ENCODE measurements at places on chromosomes 1 and 21. TPM values are rescaled to one million over a fixed set of nuclear protein-coding genes. Genes with fewer than 3 reads are reported as not detected.
A peak's percentile ranks its signal among the peaks of the same experiment; 100 is the strongest.

DNA sequence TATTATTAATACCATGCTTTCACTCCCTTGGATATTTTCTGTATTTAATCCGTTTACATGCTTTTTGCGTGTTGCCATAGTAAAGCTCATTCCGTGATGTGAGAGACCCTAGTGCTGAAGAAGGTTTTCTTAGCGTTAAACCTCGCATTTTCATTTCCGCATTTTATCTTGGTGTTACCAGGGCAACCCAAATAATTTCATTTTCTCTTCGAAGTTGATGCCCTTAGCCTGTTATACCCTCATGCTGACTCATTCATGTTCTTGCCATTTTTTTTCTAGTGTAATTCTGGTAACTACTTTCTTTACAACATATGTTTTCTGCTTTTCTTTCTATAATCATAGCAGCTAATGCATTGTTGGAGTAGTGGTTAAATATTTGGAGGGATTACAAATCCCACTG, 37.2 kb downstream of the LRRC8C start:
- no peak for DNase-seq
- peak overlapping the region; percentile 83 for H3K27ac ChIP-seq
- no peaks in the 10 kb centered on the region for H3K27me3 ChIP-seq
- H3K36me3 ChIP-seq: peaks cover 70% of the 10 kb centered on the region
- peak overlapping the region; percentile 44 for H3K4me3 ChIP-seq

DNA sequence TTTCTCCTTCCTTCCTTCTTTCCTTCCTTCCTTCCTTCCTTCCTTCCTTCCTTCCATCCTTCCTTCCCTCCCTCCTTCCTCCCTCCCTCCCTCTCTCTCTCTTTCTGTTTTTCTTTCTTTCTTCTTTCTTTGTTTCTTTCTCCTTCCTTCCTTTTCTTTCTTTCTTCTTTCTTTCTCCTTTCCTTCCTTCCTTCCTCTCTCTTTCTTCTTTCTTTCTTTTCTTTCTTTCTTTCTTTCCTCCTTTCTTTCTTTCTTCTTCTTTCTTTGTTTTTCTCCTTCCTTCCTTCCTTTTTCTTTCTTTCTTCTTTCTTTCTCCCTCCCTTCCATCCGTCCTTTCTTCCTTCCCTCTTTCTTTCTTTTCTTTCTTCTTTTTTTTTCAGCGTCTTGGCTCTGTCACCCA, 18.1 kb upstream of the IL19 start:
- H3K4me3 ChIP-seq: no peak overlapping the region
- no peak for DNase-seq
- H3K36me3 ChIP-seq: peaks cover 22% of the 10 kb centered on the region
- peaks cover 36% of the 10 kb centered on the region for H3K4me1 ChIP-seq
- H3K27ac ChIP-seq: no peak overlapping the region
- H3K27me3 ChIP-seq: peaks cover 19% of the 10 kb centered on the region

DNA sequence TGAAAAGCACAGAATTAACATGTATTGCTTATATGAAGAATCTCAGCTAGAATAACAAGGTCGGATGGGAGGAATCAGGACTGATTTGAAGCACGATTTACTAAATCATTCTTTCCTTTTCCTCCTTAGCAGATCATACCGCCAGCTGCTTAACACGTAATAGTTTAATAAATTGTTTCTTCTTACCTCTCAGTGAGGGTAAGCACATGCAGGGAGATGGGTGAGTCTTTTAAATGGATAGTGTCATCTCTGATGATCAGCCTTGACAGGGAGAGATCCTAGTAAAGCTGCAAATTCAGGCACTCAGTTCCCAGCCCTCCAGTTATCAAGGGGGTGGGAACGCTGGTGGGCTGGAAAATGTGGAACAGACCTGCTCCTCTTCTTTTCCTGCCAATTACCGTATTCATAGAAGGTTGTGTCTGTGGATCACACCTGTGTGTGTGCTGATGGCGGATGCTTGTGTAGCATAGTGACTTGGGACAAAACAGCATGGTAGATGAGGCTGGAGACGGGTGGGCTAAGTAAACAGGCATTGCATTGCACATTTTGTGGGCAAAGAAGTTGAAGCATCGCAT, 30.7 kb downstream of the NTPCR start:
- peaks cover 28% of the 10 kb centered on the region for H3K36me3 ChIP-seq
- no peak overlapping the region for H3K27ac ChIP-seq
- no peaks in the 10 kb centered on the region for H3K27me3 ChIP-seq
- H3K4me3 ChIP-seq: no peak overlapping the region

Gene HPCAL4
- total RNA-seq: 0.39 TPM

Gene OR10Z1
- not detected for total RNA-seq

DNA sequence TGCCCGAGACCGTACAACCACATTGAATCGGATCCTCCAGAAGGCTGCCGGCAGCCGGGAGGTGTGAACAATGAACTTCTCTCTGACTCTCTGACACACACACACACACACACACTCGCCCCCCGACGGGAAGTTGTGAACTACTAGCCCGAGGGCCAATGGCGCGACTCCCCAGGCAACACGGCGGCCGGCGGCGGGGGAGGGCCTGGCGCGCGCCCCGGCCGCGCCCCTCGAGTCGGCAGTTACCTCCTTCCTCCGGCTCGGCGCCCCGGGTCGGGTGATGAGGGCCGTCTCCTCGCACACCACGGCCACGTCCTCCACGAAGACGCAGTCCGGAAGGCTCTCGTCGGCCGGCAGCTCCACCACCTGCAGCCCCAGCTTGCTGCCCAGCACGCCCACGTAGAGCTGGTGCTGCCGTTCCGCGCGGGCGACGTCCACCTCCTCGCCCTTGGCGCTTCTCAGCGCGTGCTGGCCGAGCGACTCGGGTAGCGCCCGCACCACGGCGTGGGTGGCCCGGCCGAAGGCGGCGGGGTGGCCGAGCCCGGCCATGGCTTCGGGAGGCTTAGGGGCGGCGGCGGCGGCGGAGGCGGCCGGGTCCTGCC, 361 bp downstream of the DDAH1 start:
- peak overlapping the region; percentile 19 for H3K4me3 ChIP-seq
- peak; percentile 10 for DNase-seq
- no peaks in the 10 kb centered on the region for H3K36me3 ChIP-seq
- peaks cover 4% of the 10 kb centered on the region for H3K4me1 ChIP-seq

GRCh38 chr1:91727763-91728162, 158.2 kb downstream of the TGFBR3 start:
- H3K4me1 ChIP-seq: peaks cover 41% of the 10 kb centered on the region
- H3K4me3 ChIP-seq: no peak overlapping the region
- H3K36me3 ChIP-seq: peaks cover 72% of the 10 kb centered on the region
- no peak for DNase-seq
- H3K27ac ChIP-seq: no peak overlapping the region

DNA sequence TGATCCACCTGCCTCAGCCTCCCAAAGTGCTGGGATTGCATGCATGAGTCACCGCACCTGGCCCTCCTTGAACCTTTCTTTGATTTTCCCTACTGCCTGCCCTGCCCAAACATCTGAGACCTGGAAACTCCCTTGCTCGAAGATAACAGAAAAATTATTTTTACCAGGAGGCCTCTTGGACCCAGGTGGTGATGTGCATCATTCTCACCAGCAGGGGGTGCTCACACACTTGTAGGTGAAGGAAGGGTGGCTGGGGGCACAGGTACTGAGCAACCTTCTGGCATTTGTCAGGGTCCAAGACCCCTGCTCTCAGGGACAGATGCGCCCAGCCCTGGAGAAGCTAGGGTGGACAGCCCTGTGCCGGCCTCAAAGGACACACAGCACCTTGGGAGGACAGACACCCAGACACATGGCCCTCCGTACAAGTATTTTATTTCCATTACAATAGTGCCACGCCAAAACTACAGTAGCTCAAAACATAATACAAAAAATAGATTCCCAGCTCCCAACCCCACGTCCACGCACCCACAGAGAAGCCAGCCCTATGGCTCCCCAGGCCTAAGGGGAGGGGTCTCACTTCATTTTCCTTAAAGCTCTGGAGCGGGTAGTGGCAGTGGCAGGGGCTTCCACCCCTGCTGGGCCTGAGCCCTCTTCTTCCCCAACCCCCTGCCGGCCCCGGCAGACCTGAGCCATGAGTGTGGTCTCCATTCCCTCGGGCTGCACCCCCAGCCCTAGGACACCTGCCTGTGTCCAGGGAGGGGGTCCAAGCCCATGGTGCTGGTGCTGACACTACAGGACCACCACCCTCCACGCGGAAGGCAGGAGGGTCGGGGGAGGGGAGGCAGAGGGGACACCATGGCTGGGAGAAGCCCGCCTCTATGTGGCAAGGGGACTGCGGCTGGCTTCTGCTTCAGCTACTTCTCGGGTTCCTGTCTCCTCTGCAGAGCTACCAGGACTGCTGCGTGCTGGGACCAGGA, 40.4 kb upstream of the EIF4G3 start:
- no peak overlapping the region for H3K27ac ChIP-seq
- no peak overlapping the region for H3K4me3 ChIP-seq
- peaks cover 17% of the 10 kb centered on the region for H3K36me3 ChIP-seq
- no peaks in the 10 kb centered on the region for H3K4me1 ChIP-seq
- DNase-seq: peak; percentile 48

Gene MASP2
- total RNA-seq: not detected

GRCh38 chr1:80566867-80567266, 1233.9 kb upstream of the ADGRL2 start:
- no peak overlapping the region for H3K4me3 ChIP-seq
- no peaks in the 10 kb centered on the region for H3K36me3 ChIP-seq
- no peaks in the 10 kb centered on the region for H3K4me1 ChIP-seq
- no peak overlapping the region for H3K27ac ChIP-seq
- H3K27me3 ChIP-seq: no peaks in the 10 kb centered on the region

Gene FCRL2
- not detected for total RNA-seq

- no peak overlapping the region for H3K27ac ChIP-seq
- H3K36me3 ChIP-seq: no peaks in the 10 kb centered on the region
- DNase-seq: no peak
- H3K4me3 ChIP-seq: no peak overlapping the region
- H3K27me3 ChIP-seq: no peaks in the 10 kb centered on the region
Measured at GRCh38 chr1:231836227-231836893, 209.8 kb downstream of the DISC1 start.

GRCh38 chr21:40684726-40685125, 162.2 kb downstream of the DSCAM start:
- H3K4me3 ChIP-seq: no peak overlapping the region
- H3K36me3 ChIP-seq: no peaks in the 10 kb centered on the region
- DNase-seq: no peak
- no peak overlapping the region for H3K27ac ChIP-seq
- H3K4me1 ChIP-seq: no peaks in the 10 kb centered on the region

Gene DNALI1
- total RNA-seq: not detected

- H3K4me1 ChIP-seq: no peaks in the 10 kb centered on the region
- no peak for DNase-seq
- H3K4me3 ChIP-seq: no peak overlapping the region
Measured at GRCh38 chr1:48371598-48371997, 100.4 kb downstream of the SPATA6 start.

Gene FCRL3
- total RNA-seq: not detected

GRCh38 chr1:154548028-154548427, 10.4 kb downstream of the UBE2Q1 start:
- no peaks in the 10 kb centered on the region for H3K27me3 ChIP-seq
- no peak for DNase-seq
- peaks cover 8% of the 10 kb centered on the region for H3K4me1 ChIP-seq
- no peak overlapping the region for H3K4me3 ChIP-seq
- peaks cover 43% of the 10 kb centered on the region for H3K36me3 ChIP-seq

GRCh38 chr1:83043244-83043643, 955.7 kb downstream of the TTLL7 start:
- H3K4me3 ChIP-seq: no peak overlapping the region
- H3K27me3 ChIP-seq: no peaks in the 10 kb centered on the region
- H3K4me1 ChIP-seq: no peaks in the 10 kb centered on the region
- DNase-seq: no peak

DNA sequence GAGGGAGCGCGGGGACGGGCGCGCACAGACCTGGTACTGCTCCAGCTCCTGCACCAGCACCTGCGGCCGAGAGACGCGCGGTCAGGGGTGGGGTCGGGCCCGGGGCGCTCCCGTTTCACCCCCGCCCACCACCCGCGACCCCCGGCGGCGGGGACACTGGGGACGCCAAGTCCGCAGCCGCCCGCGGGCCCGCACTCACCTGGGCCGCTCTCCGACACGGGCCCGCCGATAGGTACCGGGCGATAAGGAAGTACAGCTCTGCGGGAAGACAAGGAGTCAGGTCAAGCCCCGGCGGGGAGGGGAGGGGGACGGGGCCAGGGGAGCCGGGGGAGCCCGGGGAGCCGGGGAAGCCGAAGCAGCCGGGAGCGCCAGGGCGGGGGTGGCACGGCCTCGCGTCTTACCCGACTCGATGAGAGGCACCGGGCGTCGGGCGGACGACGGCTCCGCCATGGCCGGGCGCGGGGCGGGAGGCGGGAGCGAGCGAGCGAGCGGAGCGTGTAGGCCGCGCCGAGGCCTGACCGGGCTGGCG, 326 bp downstream of the BRWD1 start:
- H3K36me3 ChIP-seq: peaks cover 26% of the 10 kb centered on the region
- peaks cover 31% of the 10 kb centered on the region for H3K4me1 ChIP-seq
- DNase-seq: no peak

- no peaks in the 10 kb centered on the region for H3K4me1 ChIP-seq
- H3K4me3 ChIP-seq: no peak overlapping the region
- H3K36me3 ChIP-seq: no peaks in the 10 kb centered on the region
Measured at GRCh38 chr21:41321908-41322495, 5.4 kb downstream of the FAM3B start.

Gene LENEP
- 2.0 TPM for total RNA-seq

DNA sequence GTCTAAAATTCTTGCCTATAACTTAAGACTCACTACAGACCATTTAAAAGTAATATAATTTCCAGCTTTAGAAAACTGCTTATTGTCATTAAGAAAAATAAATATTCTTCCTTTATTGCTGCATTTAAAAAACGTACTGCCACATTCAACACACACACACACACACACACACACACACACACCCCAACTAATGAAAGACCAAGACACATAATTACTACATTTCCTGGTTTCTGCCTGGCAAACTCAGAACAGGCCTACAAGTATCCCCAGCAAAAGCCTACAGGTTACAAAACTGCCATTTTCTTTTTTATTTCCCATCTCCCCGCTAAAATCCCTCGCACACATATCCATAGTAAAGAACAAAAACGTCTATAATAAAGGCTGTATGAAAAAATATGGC, 1.5 kb downstream of the DENND2C start:
- H3K27ac ChIP-seq: no peak overlapping the region
- peaks cover 31% of the 10 kb centered on the region for H3K27me3 ChIP-seq
- H3K4me1 ChIP-seq: peaks cover 4% of the 10 kb centered on the region
- no peak for DNase-seq
- H3K36me3 ChIP-seq: no peaks in the 10 kb centered on the region

DNA sequence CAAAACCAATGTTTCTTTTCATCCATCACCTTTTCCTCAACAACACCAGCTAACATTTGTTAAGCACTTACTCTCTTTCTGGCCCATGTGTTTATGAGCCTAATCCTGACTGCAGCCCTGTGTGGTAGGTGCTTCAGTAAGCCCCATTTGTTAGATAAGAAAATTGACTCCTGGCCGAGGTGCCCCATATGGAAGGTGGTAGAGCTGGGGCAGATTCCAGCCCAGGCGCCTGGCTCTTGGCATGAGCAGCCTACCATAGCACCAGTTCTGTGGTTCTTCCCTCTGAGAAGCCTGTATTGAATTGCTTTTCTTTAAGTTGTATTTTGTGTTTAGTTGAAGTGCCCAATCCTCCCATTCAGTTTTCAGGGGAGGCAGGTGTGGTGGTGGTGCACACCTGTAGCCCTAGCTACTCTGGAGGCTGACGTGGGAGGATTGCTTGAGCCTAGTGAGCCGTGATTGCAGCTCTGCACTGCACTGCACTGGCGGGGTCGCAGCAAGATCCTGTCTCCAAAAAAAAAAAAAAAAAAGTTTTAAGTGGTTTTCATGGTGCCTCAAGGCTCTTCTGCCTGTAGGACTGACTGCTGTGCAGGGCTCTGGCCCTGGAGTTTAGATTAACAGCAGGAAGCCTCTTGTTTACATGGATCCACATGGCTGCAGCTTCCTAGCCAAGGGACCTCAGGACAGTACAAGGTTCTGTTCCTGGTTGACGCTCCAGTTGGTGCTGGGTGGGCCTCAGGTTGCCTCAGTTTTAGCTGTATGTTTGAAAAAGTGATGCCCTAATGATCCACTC, 125.9 kb downstream of the MRPS6 start:
- peaks cover 56% of the 10 kb centered on the region for H3K4me1 ChIP-seq
- H3K27ac ChIP-seq: peak overlapping the region; percentile 94
- DNase-seq: no peak
- H3K36me3 ChIP-seq: no peaks in the 10 kb centered on the region
- H3K4me3 ChIP-seq: peak overlapping the region; percentile 6

Data from activated T-helper 2 cell treated with anti-CD3 and anti-CD28 coated beads, Interferon-gamma antibody, Interleukin-2, Interleukin-4, amounts not matched to agents 10 μg/mL and 5 μg/mL and 100 μg/mL, durations not matched to agents 14 hours and 24 hours and 36 hours (primary cell).